ENCODE measurements at places on chromosomes 1 and 21. TPM values are rescaled to one million over a fixed set of nuclear protein-coding genes. Genes with fewer than 3 reads are reported as not detected.
A peak's percentile ranks its signal among the peaks of the same experiment; 100 is the strongest.

- DNase-seq, result no peak
Observed at GRCh38 chr1:10679496-10680220, 116.8 kb downstream of the CASZ1 start.

GRCh38 chr1:24351247-24351646 is 32.1 kb downstream of the GRHL3 start:
- DNase-seq, result no peak

GRCh38 chr21:35035116-35035515 is 14.0 kb downstream of the RUNX1 start:
- no peak for DNase-seq

GRCh38 chr1:220127076-220127475 is 33.1 kb downstream of the IARS2 start:
- DNase-seq, result no peak

DNA sequence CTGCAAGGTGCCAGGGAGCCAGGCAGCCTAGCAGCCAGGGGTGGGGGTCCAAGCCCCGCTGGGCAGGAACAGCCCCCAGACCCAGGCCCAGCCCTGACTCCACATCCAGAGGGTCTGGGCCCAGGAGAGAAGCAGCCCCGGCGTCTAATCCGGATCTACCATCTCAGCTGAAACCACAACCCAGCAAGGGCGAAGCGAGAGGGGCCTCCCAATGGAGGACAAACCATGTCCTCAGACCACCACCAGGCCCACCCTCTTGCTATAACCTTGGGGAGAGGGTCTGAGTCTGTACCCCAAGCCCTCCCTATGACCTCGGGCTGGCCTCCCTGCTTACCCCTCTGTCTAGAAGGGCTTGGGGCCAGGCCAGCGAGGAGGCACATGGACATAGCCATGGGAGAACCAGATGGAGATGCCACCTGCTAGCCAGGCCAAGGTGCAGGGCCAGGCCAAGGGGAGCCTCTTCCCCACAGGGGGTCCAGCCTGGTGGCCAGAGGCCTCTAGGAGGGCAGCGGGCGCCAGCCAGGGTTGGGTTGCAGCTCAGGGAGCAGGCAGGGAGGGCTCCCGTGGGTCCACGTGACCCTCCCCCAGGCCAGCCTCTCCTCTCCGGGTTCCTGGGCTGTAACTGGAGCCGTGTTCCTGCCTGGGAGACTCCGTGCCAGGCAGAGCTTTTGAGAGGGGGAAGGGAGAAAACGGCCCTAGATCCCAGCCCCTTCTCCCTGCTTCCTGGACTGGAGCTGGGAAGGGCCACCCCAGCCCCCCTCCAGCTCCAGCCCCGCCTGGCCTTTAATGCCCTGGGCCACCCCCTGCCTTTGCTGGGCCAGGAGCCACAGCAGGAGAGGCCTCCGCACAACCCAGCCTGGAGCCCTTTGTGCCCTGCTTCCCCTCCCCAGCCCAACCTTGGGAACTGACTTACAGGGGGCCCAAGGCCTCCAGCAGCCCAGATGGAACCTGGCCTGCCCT is 2.5 kb downstream of the WNT9A start:
- no peak for DNase-seq

GRCh38 chr1:119987112-119987511 is 82.3 kb downstream of the NOTCH2 start:
- DNase-seq, result no peak

DNA sequence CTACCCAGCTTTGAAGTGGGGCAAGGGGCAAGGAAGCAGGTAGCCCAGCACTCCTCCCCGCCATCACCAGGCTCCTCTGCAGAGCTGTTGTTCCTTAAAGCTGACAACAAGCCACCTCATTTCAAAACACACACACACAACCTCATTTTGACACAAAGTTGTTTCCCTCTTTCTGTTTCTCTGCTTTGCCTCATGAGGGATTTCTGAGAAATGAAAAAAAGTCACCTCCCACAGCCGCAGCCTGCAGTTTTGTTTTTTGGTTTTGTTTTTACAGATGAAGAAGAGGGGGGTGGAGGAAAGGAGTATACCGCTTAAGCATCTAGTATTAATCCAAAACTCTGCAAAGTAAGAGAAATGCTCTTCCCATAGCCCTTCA is 12.1 kb downstream of the MCL1 start:
- no peak for DNase-seq

DNA sequence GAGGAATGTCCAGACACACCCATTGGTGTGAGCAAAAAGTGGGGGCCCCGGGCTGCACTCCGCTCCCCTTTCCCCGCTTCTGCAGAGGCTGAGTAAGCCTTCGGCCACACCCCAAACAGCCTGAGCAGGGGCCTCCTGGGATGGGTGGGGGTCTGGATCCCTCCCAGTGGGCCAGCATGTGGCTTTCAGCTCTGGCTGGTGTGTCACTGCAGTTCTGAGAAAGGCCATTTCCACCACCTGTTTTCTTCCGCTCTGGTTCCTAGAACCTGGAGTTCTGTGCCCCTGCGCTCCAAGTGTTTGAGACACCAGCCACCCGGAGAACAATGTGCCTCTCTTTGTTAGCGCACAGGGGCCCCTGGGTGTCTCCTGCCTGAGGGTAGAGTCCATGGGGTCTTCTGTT is 30.9 kb downstream of the SLC37A1 start:
- DNase-seq, result no peak

DNA sequence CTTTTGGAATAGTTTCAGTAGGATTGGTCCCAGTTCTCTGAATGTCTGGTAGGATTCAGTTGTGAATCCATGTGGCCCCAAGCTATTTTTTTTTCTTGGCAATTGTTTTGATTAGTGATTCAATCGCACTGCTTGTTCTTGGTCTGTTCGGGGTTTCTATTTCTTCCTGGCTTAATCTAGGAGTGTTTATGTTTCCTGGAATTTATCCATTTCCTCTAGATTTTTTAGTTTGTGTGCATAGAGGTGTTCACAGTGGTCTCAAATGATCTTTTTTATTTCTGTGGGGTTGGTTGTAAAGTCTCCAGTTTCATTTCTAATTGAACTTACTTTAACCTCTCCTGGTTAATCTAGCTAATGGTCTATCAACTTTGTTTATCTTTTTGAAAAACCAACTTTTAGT is 117.6 kb downstream of the NME7 start:
- no peak for DNase-seq

DNA sequence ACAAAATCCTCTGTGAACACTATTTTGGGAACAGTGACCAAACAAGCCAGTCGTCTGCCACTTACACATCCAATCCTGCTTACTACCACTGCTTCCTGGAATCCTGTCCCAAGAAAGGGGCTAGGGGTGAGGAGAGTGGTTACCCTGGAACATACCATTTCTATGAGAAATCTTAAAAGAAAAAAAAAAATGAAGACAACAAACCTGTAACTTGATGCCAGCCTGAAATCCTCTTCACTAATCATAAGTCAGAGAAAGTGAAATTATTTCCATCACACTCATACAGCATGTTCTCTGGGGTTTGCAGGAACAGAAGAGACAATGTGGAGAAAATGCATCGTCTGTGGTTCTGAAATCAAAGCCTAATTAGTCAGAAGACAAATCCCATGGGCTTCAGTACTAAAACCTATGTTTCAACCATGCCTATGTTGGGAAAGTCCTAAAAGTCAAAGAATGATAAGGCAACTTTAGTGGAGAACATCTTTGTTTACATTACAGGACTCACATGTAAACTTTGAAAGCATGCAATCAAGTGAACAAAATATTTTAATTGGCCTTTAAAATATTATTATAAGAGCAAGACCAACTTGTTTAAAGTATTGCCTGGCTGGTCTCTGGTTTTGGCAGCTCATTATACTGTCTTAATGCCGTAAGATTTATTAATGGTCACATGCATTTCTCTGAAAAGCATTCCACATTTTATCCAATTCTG is 220.7 kb downstream of the LTN1 start:
- DNase-seq, result no peak

- no peak for DNase-seq
Observed at GRCh38 chr1:150164224-150164623, 14.5 kb downstream of the PLEKHO1 start.

- no peak for DNase-seq
Observed at GRCh38 chr21:34981791-34982190, 67.3 kb downstream of the RUNX1 start.

DNA sequence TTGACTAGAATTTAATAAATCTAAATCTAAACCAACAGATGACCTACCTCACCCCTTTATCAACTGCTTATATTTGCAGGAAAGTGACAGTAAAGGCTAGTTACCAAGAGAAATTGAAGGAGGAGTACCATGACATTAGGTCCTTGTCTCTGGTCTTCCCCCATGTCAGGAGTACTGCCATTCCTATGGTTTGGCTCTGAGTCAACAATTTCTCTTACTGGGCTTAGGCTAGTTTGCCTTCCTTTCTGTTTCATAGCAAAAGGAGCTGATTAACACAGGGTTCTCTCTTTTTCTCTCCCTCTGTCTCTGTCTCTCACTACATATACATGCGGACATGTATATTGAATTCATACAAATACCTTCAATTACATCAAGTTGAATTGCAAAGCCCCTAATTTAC is 579.9 kb downstream of the DPYD start:
- no peak for DNase-seq

DNA sequence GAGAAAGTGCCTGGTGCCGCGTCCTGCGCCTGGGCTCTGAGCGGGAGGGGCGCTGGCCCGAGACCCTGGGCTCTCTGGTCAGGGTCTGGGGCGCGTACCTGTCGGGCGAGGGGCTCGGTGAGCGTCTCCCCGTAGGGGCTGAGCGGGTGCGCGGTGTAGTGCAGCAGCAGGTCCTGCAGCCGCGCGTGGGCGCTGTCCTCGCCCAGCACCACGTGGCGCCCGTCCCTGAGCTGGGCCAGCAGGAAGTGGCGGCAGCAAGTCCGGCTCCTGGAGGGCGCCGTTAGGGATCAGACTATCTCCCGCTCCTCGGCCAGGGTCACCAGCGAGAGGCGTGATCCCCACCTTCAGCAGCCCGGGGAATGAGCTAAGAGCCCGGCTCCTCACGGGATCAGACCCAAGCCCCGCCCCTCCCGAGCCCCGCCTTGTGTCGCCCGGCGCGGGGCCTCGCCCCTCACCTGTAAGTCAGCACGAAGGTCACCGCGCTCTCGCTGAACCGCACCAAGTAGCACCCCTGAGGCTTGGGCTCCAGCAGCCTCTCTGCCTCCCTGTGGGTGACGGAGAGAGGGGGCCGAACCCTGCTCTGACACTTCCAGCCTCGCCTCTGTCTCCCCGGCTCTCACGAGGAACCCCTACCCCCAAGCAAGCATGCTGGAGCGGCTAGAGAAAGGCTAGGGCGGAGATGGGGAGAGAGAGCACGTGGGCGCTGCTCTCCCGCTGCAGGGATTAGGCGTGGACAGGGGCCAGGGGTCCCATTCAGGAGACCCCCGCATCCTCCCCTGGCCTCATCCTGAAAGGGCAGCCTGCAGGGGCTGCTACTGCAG is 2.7 kb downstream of the SH2D2A start:
- peak; percentile 46 for DNase-seq

- no peak for DNase-seq
Observed at GRCh38 chr1:165915480-165915879, 88.1 kb downstream of the UCK2 start.

- DNase-seq, result no peak
Observed at GRCh38 chr1:19193004-19193403, 17.1 kb downstream of the UBR4 start.

GRCh38 chr1:247216261-247216660 is 39.6 kb upstream of the VN1R5 start:
- DNase-seq, result no peak

- DNase-seq, result no peak
Observed at GRCh38 chr1:172404121-172404520, 16.4 kb upstream of the C1orf105 start.

GRCh38 chr1:240499012-240499411 is 112.9 kb downstream of the GREM2 start:
- DNase-seq, result no peak

GRCh38 chr1:26164861-26165842 is 3.6 kb downstream of the C1orf232 start:
- DNase-seq, result no peak

DNA sequence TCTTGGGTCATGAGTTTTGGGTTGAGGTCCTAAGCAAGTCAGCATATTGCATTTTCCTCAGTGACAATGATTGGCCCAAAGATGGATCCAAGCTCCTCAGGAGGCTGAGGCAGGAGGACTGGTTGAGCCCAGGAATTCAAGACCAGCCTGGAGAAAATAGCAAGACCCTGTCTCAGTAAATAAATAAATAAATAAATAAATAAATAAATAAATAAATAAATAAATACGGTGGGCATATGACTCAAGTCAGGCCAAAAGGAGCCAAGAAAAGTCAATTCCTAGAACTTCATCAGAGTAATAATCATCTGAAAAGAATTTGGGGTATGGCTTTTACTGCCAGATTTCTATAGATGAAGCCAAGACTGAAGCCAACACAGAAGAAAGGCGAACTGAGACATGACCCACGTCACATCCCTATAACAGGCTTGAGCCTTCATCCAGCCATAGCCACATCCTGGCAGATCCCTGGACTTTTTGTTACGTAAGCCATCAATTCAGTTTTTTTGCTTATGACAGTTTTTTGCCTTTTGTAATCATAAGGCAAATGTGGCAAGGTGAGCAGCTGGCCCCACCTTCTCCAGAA is 88.5 kb upstream of the NFASC start:
- DNase-seq, result no peak

DNA sequence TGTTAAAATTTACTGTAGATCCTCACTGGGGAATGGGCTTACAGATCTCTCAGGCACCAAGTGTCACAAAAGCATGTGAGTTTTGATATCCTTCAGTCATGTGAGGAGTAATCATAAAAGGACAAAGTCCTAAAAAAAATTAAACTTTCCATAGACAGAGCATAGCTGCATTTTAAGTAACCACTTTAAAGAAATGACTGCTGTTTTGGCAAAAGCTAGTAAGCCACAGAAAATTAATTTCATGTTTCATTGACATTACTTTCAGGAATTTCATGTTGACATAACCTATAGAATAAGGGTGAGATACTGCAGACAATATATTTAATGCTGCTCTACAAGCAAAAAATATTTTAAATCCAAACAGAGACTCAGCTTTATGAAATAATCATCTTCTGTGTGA is 156.3 kb downstream of the LYPLAL1 start:
- DNase-seq, result no peak

Gene LCE3D
- total RNA-seq, result not detected

Gene CD1D
- not detected for total RNA-seq

Gene PGLYRP4
- total RNA-seq, result not detected

Gene PUSL1
- total RNA-seq, result 26.3 TPM

Gene C1orf185
- not detected for total RNA-seq

Gene IGSF9
- total RNA-seq, result 24.5 TPM

Gene CFAP45
- not detected for total RNA-seq

Gene LZIC
- total RNA-seq, result 35.3 TPM

Gene ATF6
- 18.5 TPM for total RNA-seq

Gene RRP15
- 34.9 TPM for total RNA-seq

Gene SFN
- 0.30 TPM for total RNA-seq

Gene BLACAT1
- 3.8 TPM for total RNA-seq
